ENCODE measurements at places on chromosomes 7 and 10.

GRCh38 chr10:96906864-96907263 lies 74.8 kb downstream of the LCOR start:
- H3K27ac ChIP-seq, result no peak overlapping the region
- H3K4me1 ChIP-seq, result peaks cover 6% of the 10 kb centered on the region
- H3K4me3 ChIP-seq, result no peak overlapping the region
- no peaks in the 10 kb centered on the region for H3K27me3 ChIP-seq
- H3K36me3 ChIP-seq, result peaks cover 11% of the 10 kb centered on the region

- peaks cover 6% of the 10 kb centered on the region for H3K27me3 ChIP-seq
- H3K4me3 ChIP-seq, result no peak overlapping the region
- no peaks in the 10 kb centered on the region for H3K36me3 ChIP-seq
- no peaks in the 10 kb centered on the region for H3K4me1 ChIP-seq
These were observed 1.4 kb downstream of the SOSTDC1 start for GRCh38 chr7:16463949-16464715.

DNA sequence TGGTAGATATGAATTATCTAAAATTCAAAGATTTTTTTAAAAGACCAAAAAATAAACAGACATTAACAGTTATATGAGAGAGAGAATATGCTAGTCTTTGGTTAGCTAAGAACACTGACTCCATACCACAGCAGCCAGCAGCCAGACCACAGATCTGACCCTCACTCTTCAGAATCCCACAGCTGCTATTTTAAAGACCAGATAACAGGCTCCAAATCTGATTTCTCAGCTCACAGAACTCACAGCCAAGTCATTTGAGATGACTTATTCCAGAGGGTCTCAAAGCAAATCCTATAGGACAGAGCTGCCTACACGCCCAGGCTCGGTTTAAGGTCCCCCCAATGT lies 20.4 kb downstream of the NUDCD3 start:
- peaks cover 25% of the 10 kb centered on the region for H3K4me1 ChIP-seq
- DNase-seq, result no peak
- no peak overlapping the region for H3K4me3 ChIP-seq
- H3K27ac ChIP-seq, result peak overlapping the region; percentile 4

GRCh38 chr7:1466524-1467271 lies 7.4 kb upstream of the MICALL2 start:
- no peak overlapping the region for H3K27ac ChIP-seq
- peaks cover 7% of the 10 kb centered on the region for H3K4me1 ChIP-seq
- no peaks in the 10 kb centered on the region for H3K36me3 ChIP-seq
- no peak for DNase-seq
- no peak overlapping the region for H3K4me3 ChIP-seq

GRCh38 chr7:131626643-131627042 lies 70.2 kb upstream of the PODXL start:
- DNase-seq, result no peak
- no peaks in the 10 kb centered on the region for H3K27me3 ChIP-seq
- no peaks in the 10 kb centered on the region for H3K36me3 ChIP-seq
- H3K4me1 ChIP-seq, result peaks cover 25% of the 10 kb centered on the region

- no peak for DNase-seq
- no peaks in the 10 kb centered on the region for H3K36me3 ChIP-seq
- no peak overlapping the region for H3K4me3 ChIP-seq
- H3K27me3 ChIP-seq, result no peaks in the 10 kb centered on the region
- no peaks in the 10 kb centered on the region for H3K4me1 ChIP-seq
- H3K27ac ChIP-seq, result no peak overlapping the region
These were observed 2.4 kb downstream of the UCMA start for GRCh38 chr10:13231808-13232207.

- H3K27me3 ChIP-seq, result no peaks in the 10 kb centered on the region
- DNase-seq, result no peak
- H3K4me3 ChIP-seq, result no peak overlapping the region
- no peaks in the 10 kb centered on the region for H3K4me1 ChIP-seq
- H3K27ac ChIP-seq, result no peak overlapping the region
- H3K36me3 ChIP-seq, result peaks cover 29% of the 10 kb centered on the region
These were observed 8.3 kb downstream of the AEBP1 start for GRCh38 chr7:44112231-44112996.

GRCh38 chr10:120103738-120104560 lies 211.4 kb downstream of the SEC23IP start:
- no peaks in the 10 kb centered on the region for H3K36me3 ChIP-seq
- H3K4me1 ChIP-seq, result no peaks in the 10 kb centered on the region
- H3K27ac ChIP-seq, result no peak overlapping the region
- no peak overlapping the region for H3K4me3 ChIP-seq
- no peak for DNase-seq
- peaks cover 12% of the 10 kb centered on the region for H3K27me3 ChIP-seq

DNA sequence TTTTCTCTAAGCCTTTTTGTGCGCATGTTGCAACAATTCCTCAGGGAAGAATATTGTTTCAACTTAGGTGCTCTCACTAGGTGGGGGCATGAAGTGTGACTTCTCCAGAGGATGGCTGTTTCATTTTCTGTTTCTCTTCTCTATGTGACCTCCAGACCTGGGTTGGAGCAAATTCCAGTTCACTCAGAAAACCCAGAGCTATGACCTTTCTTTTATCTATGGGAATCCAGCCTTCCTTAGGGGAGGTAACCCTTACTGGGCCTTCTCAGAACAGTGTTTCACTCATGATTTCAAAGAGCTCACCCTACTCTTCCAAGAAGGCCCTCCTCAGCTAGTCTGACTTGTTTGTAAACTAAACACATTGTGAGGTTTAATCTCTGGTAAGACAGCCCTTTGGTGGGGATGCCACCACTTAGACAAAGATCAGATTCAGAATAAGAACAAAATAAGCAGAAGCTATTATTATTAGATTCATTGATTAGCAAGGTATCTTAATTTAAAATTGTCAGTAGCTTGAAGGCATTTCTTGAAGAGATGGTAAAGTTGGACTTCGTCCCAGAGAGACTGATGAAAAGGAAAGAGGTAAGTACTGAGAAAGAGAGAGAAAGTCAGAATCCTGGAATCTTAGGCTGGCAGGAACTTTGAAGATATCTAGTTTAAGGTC lies 16.6 kb upstream of the TAS2R60 start:
- H3K27me3 ChIP-seq, result no peaks in the 10 kb centered on the region
- no peak for DNase-seq
- H3K27ac ChIP-seq, result no peak overlapping the region
- no peaks in the 10 kb centered on the region for H3K36me3 ChIP-seq

DNA sequence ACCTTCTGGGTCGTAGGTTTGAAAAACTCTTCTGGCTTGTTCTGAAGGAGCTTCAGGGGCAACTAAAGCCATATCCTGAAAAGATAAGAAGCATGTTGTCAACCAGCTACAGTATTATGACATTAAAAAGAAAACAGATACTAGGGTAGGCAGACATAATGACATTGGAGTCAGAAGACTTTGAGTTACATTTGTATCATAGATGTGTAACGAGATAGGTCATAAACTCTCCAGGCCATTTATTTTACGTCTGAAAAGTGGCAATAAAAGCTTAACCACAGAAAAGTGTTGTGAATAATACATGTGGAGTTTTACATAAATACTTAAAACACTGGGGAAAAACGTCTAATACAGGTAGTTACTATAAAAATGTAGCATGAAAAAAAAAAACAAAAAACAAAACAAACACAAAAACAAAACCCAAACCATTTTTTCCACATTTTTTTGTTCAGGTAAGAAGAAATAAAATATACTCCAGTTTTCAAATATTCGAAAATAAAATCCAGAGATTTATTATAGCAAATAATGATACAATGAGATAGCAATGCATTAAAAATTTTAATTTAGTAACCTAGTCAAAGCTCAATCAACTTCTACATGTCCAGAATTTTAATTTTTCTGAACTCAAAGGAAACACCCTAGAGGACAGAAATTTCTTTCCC lies 64.1 kb downstream of the MINDY3 start:
- no peak overlapping the region for H3K4me3 ChIP-seq
- DNase-seq, result no peak
- no peaks in the 10 kb centered on the region for H3K27me3 ChIP-seq
- H3K4me1 ChIP-seq, result no peaks in the 10 kb centered on the region
- peaks cover 4% of the 10 kb centered on the region for H3K36me3 ChIP-seq
- H3K27ac ChIP-seq, result no peak overlapping the region

DNA sequence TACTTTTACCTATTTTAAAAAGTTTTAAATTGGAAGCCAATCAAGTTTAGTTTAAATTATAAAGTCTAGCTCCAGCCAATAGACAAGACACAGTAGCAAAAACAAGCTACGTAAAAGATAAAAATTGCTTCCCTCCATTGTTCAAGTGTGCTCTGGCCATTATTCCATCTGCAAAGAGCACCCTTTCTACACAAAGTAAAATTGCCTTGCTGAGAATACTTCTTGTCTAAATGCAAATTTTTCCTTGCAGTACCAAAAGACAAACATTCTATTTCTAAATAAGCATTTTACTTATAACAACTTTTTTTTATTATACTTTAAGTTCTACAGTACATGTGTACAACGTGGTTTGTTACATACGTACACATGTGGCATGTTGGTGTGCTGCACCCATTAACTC lies 75.9 kb upstream of the ZNF746 start:
- no peaks in the 10 kb centered on the region for H3K27me3 ChIP-seq
- H3K27ac ChIP-seq, result no peak overlapping the region
- no peaks in the 10 kb centered on the region for H3K4me1 ChIP-seq
- DNase-seq, result no peak

DNA sequence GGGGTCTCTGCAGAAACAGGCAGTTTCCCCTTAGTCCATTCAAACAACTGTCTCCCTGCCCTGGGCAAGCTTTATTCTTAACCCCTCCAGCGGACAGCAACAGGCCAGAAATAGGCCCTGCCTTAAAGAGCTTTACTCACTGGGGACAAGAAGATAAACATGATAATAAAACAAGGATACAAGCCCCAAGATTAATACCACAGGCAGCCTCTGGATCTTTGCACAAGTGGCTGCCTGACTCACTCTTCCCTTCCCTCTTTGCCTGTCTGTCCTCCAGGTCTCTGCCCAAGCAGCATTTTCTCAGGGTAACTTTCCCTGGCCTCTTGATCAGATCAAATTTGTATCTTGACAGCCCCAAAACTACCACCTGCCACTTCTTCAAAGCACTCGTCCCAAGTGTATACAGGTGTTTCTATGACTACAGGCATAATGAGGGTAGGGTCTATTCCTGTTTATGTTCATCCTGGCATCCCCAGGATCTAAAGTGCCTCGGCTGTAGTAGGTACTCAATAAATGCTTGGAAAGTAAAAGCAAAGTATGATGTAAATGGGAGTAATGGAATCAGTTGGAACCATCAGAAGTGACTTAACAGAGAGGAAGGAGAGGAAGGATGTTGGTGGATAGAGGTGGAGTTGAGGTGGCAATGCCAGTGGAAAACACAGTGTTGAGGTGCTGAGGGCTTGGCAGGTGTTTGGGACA lies 7.0 kb upstream of the CAMK2G start:
- no peaks in the 10 kb centered on the region for H3K27me3 ChIP-seq
- no peak for DNase-seq
- peaks cover 9% of the 10 kb centered on the region for H3K4me1 ChIP-seq
- no peak overlapping the region for H3K27ac ChIP-seq
- no peaks in the 10 kb centered on the region for H3K36me3 ChIP-seq

DNA sequence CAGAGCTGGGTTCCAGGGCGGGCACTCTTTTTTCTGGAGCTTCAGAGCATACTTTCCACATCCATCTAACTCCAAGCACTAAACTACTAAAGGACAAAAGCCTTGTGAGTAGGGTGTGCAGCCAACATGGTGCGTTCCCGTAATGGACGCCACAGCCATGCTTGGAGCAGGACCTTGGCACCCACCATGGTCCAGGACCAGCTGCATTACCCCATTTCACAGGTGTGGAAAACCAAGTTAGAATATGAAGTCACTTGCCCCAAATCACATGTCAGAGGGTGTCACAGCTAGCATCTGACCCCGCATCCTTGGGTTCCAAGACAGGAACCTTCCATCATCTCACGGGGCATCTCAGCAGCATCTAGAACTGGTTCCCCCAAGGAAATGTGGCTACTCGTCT lies 112.4 kb downstream of the SMURF1 start:
- no peak overlapping the region for H3K27ac ChIP-seq
- no peak for DNase-seq
- H3K4me1 ChIP-seq, result no peaks in the 10 kb centered on the region
- H3K4me3 ChIP-seq, result no peak overlapping the region
- no peaks in the 10 kb centered on the region for H3K27me3 ChIP-seq
- H3K36me3 ChIP-seq, result peaks cover 78% of the 10 kb centered on the region

GRCh38 chr7:24630596-24630995 lies 57.3 kb downstream of the PALS2 start:
- H3K4me3 ChIP-seq, result no peak overlapping the region
- no peaks in the 10 kb centered on the region for H3K4me1 ChIP-seq
- peaks cover 7% of the 10 kb centered on the region for H3K36me3 ChIP-seq
- no peaks in the 10 kb centered on the region for H3K27me3 ChIP-seq
- H3K27ac ChIP-seq, result no peak overlapping the region

DNA sequence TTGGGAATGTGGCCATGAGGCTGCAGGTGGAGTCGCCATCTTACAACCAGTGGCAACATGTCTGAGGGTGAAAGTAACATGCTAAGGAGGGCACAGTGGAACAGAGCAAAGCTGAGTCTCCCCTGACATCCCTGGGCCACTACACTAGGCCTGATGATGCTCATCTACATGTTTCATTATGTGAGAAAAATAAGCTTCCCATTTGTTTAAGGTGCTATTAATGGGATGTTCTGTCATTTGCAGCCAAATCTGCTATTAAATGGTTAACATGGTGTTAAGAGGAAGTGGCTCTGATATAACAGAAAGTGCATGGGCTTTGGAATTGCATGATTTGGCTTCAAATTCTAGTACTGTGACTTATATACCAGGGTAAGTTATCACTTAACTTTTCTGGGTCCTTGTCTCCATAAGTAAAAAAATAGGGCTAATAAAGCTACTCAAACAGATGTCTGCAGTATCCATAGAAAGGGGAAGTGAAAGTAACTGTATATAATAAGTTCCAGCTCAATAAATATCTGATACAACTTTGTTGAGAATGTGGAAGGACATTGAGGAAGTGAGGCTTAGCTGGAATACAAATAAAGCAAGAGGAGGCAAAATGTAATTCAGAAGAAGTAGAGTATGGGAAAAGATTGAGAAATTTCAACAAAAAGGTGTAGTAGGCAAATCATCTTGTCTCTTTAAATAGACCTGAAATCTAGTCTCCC lies 158.9 kb downstream of the RTKN2 start:
- no peak overlapping the region for H3K4me3 ChIP-seq
- DNase-seq, result no peak
- no peaks in the 10 kb centered on the region for H3K36me3 ChIP-seq
- H3K4me1 ChIP-seq, result peaks cover 6% of the 10 kb centered on the region

- no peaks in the 10 kb centered on the region for H3K27me3 ChIP-seq
- peak overlapping the region; percentile 97 for H3K27ac ChIP-seq
- DNase-seq, result no peak
- peaks cover 44% of the 10 kb centered on the region for H3K4me1 ChIP-seq
These were observed 179.5 kb upstream of the ITGB1 start for GRCh38 chr10:33137356-33138005.

DNA sequence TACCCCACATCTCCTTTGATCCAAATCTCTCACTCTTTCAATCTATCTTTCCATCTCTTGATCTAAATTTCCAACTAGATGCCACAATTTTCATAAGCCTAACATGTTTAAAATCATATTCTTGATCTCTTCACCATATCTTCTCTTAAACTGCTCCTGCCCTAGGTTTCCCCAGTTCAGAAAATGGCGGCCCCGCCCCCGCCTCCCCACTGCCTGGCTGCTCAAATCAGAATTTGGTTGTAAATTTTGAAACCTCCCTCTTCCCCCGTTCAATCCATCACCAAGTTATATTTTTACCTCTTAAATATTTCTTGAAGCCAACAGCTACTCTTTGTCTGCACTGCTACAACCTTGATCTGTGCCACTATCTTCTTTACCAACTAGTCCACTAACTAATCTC lies 27.3 kb upstream of the PRTFDC1 start:
- H3K4me3 ChIP-seq, result no peak overlapping the region
- peaks cover 3% of the 10 kb centered on the region for H3K4me1 ChIP-seq
- no peak overlapping the region for H3K27ac ChIP-seq
- no peaks in the 10 kb centered on the region for H3K27me3 ChIP-seq
- H3K36me3 ChIP-seq, result no peaks in the 10 kb centered on the region

All from RWPE2 (cell line).